ENCODE measurements at places on chromosomes 16 and 17.

- no peak for DNase-seq
Measured at GRCh38 chr17:68482576-68483041, 25.3 kb upstream of the WIPI1 start.

DNA sequence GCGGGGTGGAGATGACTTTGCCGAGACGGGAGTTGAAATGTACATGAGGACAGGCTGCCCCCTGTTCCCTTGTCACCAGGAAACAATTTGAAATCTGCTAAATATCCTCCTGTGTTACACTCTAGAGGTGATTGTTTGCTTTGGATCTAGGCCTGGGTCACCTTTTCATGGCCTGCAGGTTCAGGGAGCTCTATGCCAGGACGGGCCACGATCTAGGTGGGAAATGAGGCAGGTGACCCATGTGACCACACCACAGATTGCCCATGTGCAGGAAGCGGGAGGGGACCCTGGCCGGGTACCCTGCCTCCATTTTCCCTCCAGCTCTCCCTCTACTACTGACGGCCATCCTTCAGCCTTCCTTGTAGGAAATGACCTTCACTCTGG is 43.4 kb downstream of the MEAK7 start:
- no peak for DNase-seq

DNA sequence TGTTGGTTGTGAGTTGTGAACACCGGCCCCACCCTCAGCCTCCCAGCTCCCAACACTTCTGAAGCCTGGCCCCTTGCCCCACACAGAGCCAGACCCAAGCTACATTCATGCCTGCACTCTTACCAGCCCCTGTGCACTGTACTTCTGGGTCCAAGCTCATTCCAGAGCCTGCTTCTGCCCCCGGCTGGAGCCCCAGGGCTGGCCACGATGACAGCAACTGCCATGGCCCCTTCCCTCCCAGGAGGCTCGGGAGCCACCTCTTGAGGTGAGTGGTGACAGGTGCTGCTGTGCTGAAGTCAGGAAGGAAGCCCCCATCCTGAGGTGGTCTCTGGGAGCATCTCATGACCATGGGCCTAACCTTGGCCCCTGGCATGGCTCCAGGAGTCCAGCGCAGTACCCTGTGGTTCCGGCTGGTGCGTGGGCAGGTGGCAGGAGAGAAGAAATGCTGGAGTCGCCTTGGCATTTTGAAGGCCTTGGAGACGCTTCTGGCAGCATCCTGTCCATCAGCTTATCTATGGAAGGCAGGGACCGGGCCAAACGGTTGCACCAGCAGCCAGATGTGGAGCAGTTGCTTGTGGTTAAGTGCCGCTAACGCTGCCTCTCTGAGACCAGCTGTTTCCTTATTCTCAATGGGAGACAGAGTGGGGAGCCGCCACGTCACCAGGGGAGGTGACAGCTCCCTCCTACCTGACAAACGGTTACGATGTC is 3.9 kb upstream of the CDT1 start:
- no peak for DNase-seq

DNA sequence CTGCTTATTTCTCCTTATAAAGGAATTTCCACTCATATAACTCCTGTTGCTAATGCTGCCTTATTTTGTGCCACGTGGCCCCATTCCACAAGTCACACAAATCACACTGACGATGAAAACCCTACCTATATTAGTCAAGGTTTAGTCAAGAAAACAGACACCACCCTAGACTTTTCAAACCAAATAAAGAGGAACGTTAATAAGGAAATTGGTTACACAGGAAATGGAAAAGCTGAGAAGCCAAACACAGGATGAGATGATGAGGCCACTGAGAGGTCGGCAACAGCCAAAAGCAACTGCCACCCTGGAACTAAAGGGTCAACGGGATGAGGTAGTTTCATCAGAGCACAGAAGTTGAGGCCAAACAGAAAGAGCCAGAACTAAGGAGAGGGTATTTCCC is 47.3 kb upstream of the ALOX12 start:
- DNase-seq, result no peak

- DNase-seq, result no peak
Measured at GRCh38 chr16:11389083-11389482, 43.8 kb downstream of the RMI2 start.
